Stimulated activated CD8-positive, alpha-beta memory T cell treated with anti-CD3 and anti-CD28 coated beads, Interleukin-4, amount 100 ng/mL, for 24 hours (primary cell): ENCODE measurements at places on chromosomes 6 and 20.

- no peak for DNase-seq
Measured at GRCh38 chr20:50335105-50335504, 144.5 kb downstream of the CEBPB start.

- DNase-seq = no peak
Measured at GRCh38 chr20:32330555-32330897, 27.6 kb upstream of the ASXL1 start.

DNA sequence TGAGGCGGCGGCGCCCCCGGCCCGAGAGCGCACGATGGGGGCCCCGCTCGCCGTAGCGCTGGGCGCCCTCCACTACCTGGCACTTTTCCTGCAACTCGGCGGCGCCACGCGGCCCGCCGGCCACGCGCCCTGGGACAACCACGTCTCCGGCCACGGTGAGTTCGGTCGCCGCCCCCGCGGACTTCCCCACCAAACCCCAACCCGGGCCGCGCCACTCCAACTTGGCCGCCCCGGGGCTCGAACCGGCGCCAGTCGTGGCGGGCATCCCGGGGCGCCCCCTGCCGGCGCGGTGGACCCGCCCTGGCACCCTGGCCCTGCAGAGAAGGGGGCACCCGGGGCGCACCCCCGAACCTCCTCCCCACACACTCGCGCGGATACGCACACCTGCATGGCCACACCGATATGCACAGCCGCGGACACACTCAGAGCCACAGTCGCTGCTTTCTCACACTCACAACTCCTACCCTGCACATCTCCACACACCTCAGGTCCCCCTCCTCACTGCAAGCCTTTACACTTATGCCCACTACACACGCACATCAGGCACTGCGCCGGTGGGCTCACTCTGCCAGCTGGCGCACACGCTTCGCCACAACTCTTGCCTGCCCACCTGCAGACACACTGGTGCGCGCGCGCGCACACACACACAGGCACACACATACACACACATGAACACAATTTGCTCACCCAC lies 535 bp downstream of the VSTM2L start:
- DNase-seq = no peak

DNA sequence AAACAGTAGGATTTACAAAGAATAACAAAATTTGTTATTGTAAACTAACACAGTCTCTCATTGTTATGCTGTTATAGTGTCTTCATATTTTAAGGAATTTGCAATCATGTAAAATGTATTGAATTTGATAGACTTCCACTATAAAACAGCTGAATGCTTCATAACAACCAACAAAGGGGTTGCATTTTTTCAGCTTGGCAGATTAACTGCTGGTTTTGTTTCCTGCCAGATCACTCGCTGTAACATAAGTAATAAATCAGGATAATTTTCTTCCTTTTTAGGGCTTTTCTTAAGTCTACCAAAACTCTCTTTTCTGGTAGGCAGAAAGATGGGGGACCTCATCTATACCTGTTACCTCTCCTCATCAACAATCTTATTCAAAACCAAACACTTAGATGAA lies 169.8 kb downstream of the SAMD5 start:
- DNase-seq = no peak

DNA sequence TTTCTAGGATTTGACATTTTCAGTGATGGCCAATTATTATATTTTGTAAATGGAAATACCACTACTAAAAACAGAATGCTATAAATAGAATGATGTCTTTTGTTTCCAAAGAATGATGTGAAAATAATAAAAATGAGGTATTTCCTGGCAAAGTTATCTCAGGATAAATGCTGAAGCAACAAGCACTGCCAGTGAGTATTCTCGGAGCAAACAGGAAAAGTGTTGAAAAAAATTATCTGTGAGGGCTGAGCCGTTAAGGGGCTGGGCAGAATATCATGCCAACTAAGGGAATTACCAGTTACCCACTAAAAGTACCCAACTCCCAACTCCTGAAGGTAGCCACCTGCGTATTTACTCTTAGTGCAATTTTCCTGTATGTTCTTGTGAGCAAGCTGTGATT lies 23.6 kb upstream of the SCAF8 start:
- DNase-seq = no peak

DNA sequence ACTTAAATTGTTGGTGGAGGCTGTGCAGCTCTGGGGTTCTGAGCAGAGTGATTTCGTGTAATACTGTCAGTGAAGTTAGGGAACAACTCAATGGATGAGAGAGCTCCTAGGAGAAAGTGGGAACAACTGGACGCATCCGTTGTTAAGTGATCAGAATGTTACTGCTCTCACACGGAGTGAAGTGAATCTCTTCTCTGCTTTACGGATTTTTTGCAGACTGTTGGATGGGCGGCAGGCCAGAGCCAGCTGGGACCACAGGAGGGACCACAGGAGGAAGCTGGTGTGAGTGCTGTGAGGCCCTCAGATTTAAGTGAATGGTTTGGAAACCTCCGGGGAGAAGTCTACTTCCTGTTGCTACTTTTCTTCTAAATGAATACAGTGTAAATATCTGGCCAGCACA lies 23.7 kb upstream of the PPP1R14C start:
- DNase-seq = no peak

- DNase-seq = no peak
Measured at GRCh38 chr6:76768556-76768955, 694.7 kb downstream of the HTR1B start.

DNA sequence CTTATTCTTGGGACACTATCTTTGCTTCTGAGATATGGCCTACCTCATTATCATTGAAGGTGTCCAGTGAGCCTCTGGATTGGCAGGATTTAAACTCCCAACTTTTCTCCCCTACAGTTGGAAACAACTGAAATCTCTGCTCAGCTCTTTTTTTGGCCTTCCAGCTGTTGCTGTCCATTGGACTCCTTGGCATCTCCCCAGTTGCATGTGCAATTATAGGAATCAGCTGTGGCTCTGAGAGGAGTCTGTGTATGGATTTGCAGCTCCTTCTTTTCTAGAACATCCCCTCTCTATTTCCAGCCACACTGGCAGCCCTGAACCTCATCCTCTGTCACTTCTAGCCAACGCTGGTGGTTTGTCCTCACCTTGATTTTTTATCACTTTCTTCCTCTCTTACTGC lies 21.2 kb downstream of the RAB22A start:
- DNase-seq = no peak

DNA sequence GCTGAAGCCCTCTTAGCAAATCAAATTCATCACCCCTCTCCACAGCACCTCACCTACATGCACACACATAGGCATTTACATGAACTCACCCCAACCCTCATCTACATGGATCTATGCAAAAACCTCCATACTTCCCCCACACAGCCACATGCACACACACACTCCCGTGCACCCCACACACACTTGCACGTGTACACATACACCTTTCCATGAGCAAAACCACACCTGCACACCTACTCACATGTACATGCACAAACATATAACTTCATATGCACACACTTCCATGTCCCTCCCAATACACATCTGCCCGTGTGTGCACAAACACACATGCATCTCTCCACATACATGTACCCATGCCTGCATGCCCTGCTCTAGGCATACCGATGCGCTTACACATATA lies 23.3 kb downstream of the CST5 start:
- no peak for DNase-seq

GRCh38 chr6:123635567-123635966 lies 1.2 kb downstream of the TRDN start:
- DNase-seq = no peak
